T-helper 2 cell treated with Interferon-gamma antibody and Interleukin-4, amounts not matched to agents 5 μg/mL and 100 μg/mL, for 36 hours (primary cell): ENCODE measurements at places on chromosomes 11 and 22.
A peak's percentile ranks its signal among the peaks of the same experiment; 100 is the strongest.

DNA sequence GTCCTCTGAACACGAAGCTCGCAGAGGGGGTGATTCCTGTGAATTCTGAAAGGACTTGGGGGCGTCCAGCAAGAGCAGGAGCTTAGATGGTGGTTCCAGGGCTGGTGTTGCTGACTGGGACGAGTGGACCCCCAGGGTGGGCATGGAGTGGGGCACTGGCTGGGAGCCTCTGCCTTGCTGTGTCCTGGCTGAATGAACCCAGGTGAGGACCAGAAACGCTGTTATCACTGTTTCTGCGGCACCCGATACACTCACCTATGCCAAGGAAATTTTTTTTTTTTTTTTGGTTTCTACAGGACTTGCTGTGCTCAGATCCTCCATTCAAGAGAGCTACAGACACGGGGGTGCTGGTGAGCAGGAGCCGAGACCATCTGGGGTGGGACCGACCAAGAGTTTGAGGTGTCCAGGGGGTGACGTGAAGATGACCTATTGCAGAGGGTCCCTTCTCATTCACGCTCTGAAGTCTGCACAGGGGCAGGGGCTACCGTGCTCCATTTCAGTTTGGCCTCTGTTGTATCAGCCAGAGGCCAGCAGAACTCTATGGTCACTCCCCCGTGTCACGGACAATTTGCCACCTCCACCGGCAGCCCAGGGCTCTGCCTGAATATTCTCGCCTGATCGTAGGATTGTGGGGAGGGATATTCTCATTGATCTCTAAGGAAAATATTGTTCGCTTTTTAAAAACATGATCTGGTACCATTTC, 3.6 kb downstream of the SMIM38 start:
- no peak for DNase-seq

GRCh38 chr22:43889860-43890253, 2.0 kb downstream of the PNPLA5 start:
- DNase-seq, result no peak

DNA sequence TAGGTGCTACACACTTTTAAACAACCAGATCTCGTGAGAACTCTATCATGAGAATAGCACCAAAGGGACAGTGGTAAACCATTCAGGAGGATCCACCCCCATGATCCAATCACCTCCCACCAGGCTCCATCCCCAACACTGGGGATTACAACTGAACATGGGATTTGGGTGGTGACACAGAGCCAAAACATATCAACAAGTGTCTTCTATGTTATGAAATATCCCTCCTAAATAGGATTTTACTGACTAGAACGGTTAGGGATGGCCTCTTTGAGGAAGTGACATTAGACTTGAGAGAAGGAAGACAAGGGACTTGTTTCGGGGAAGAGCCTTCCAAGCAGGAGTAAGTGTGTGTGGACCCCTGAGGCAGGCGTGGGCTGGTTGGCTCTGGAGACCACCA, 11.9 kb upstream of the MRPL11 start:
- DNase-seq, result no peak

- no peak for DNase-seq
These were observed 59.9 kb upstream of the C11orf58 start for GRCh38 chr11:16678466-16679116.

GRCh38 chr11:114131461-114131864, 72.0 kb downstream of the ZBTB16 start:
- DNase-seq, result peak; percentile 11

DNA sequence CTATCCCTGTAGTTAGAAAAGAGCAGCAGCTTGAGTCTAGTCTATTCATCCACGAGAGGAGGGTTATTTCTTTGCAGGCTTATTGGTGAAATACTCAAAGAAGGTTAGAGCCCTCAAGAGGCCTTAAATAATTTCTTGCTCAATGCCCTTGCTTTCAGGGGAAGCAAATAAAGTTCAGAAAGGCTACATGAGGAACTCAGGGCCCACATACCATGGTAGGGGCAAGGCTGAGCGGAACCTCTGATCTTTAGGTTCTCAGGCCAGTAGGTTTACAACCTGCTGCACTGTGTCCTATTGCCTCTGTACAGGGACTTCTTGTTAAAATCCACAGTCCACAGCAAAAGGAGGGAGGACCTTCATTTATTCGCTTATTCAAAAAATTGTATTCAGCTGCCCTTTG, 101.7 kb downstream of the ADAMTS15 start:
- DNase-seq, result no peak

GRCh38 chr11:73648571-73649046, 2.2 kb downstream of the PLEKHB1 start:
- no peak for DNase-seq

GRCh38 chr11:92397221-92397755, 172.7 kb downstream of the FAT3 start:
- DNase-seq, result no peak

- no peak for DNase-seq
These were observed 1078.0 kb downstream of the NTM start for GRCh38 chr11:132448334-132448995.

- no peak for DNase-seq
These were observed 32.9 kb upstream of the GAL start for GRCh38 chr11:68651208-68651984.

DNA sequence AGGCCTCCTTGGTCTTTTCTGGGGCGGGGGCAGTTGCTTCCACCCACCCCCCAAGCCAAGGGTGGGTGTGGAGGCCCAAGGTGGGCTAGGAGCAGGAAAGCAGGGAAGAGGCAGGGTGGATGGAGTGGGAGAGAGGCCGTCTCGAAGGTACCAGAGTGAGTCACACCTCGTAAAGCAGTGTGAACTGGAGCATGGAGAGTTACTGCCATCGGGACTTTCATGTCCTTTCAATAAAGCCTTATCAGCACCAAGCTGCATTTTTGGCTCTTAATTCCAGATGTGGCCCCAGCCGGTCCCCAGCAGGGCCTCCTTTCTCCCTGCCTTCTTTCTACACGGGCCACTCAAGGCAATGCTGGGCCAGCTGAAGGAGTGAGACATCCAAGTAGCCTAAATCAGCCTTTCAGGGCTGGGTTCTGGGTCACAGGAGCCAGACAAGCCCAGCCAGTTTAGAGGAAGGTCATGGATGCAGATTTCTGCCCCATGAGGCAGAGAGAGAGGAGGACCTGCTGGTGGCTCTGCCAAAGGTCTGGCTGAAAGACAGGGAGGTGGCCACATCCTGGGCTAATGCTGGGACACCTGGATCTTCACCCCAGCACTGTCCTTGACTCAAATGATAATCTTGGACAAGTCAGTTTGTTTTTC, 59.0 kb upstream of the CD82 start:
- no peak for DNase-seq

- no peak for DNase-seq
These were observed 32.0 kb upstream of the LINC01488 start for GRCh38 chr11:69449320-69450063.

DNA sequence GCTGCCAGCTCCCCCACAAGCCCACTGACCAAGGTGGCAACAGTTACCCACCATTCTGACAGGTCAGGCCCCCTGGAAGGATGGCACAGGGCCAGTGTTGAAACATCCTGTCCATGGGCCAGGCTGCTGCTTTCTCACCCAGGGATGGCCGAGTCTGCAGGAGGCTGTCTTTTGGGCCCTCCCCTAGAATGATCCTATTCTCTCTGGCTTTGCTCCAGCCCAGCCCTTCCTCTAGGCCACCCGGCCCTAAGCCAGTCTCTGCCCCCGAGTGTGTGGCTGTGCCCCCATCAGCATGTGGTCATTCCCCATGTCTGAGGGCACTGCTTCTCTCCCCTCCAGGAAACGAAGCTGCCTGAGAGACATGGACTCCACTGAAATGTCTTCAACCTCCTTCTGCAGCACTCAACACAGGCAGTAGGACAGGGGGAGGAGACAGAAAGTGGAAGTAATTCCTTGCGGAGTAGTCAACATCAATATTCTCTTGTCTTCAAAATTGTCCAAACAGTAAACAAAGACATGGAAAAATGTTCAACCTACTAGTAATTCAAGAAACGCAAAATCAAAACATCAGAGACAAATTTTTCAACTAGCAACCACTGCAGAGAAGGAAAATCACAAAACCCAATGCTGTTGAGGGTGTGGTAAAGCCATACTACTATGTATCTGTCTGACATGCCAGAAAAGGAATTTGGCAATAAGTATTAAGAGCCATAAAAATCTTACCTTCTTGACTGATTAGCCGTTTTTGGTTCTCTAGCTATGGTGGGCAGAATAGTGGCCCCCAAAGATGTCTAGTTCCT, 5.1 kb upstream of the SCARF2 start:
- DNase-seq, result no peak

GRCh38 chr22:41334215-41334614, 32.9 kb downstream of the ZC3H7B start:
- DNase-seq, result no peak

DNA sequence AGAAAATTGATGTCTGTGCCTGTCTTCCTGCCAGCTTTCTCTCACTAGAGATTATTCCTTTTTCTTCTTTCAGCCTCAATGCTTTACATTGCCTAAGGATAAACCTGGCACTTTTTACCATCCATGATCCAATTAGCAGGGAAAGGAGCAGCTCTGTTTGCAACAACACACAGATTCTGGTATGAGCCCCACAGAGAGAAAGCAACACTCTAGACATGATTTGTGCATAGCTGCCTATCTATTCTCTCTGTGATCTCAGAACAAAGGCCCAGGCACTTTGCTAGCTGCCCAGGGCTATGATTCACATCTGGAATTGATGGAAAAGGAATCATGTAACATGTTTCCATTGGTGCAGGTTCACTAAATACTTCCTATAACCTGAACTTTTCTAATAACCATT, 685.0 kb downstream of the ETS1 start:
- no peak for DNase-seq

DNA sequence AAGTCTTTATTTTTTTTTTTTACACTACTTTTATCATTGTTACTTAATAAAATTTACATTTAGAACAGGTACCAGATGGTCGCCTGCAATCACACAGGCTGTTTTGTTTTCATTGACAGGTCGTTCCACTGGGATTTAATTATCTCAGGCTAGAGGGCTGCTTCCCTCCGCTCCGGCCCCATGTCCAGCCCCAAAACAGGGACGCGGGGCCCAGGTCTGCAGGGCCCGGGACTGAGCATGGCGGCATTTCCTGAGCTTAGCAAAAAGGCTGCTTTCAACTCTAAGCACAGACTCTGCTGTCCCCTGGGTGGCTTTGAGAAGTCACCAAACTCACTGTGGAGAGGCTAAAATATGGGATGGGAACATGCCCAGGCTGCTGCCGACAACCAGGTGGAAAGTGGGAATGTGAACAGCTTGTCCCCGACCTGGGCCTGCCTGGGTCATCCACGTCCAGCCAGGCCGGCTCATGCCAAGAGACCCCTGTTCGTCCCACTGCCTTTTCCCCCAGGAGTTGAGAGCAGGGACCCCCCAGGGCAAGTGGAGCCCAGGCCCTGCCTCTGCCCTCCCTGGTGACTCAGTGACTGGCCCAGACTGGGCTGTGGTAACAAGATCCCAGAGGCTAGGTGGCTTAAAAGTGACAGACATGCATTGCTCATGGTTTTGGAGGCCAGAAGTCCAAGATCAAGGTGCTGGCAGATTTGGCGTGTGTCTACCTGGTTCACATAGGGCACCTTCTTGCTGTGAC, 150.0 kb downstream of the SHANK2 start:
- no peak for DNase-seq

DNA sequence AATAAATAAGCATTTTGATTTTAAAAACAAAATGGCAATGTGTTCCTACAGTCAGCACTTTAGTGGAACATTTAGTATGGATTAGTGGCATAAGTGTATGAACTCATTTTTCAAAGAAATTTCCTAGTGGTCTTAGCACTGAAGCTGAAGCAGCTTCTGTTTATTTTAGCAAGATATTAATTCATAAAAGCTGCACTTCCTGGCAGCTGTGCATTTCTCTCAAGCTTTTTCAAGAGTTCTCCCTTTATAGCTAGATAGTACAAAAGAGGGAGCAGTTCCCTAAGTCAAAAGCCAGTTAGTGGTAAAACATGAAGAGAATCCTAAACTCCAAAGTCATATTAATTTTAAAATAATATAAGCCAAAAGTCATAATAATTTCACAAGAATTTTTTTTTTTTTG, 1036.0 kb upstream of the CCDC90B start:
- DNase-seq, result no peak

DNA sequence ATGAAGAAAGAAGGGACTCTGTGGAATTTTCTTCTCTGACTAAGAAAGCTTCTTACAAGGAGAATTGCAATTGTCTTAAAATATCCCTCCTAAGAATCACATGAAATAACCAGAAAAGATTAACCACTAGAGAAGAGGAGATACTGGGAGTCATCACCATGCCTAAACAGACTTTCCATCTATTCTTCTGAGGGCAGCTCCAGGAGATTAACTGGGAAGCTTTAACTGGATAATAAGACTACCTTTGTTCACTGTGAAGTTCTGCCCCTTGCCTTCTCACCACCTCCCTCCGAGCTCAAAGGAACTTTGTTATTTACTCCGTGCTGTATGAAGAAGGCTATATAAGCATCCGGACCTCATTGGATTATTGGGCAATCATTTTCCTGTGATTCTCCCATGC, 24.5 kb upstream of the MMP7 start:
- no peak for DNase-seq

DNA sequence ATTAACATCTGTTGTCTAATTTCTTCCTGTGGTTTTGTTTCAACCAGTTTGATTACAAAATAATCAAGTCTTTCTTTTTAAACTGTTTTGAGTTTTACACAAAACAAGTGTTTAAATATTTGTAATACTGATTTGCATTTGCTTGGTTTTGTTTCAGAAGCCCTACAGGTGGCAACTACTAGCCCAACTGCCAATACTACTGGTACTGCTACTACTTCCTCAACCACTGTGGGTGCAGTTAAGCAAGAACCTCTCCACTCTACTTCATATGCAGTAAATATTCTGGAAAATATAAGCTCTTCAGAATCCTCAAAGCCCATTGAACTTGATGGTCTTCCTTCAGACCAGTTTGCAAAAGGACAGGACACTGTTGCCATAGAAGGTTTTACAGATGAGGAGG, 61.1 kb downstream of the QSER1 start:
- DNase-seq, result no peak

GRCh38 chr22:30695351-30695851, 727 bp downstream of the OSBP2 start:
- DNase-seq, result no peak

GRCh38 chr11:69450064-69450856, 31.2 kb upstream of the LINC01488 start:
- DNase-seq, result no peak

- no peak for DNase-seq
These were observed 72.9 kb downstream of the NAT10 start for GRCh38 chr11:34178209-34178821.

DNA sequence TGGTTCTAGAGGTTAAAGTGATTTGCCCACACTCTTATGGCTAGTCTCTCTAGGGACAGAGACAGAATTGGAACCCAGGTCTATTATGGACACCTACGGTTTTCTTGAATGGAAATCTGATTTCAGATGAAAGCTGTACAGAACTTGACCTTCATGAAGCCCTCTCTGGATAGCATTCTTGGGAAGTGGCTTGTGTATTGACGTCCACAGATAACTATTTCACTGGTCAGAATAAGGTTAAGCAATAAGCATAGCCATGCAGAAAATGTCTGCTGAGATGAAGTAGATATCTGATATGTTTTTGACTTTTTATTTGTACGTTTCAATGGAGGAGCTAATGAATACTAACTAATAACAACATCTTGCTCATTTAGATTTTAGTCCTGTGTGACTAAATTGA, 1.1 kb downstream of the TLCD5 start:
- DNase-seq, result no peak
